ENCODE measurements at places on chromosomes 4 and X. TPM values are rescaled to one million over a fixed set of nuclear protein-coding genes. Genes with fewer than 3 reads are reported as not detected.

Gene TMPRSS11F
- total RNA-seq: not detected

Gene PLA2G12A
- 52.5 TPM for total RNA-seq

Gene RCHY1
- total RNA-seq: 29.9 TPM

Gene SLC6A14
- not detected for total RNA-seq

Gene ODAPH
- total RNA-seq: 0.15 TPM

Gene ATP2B3
- total RNA-seq: 0.04 TPM

Measured in psoas muscle (tissue), 8 donors.